ENCODE measurements at places on chromosomes 5 and 9. TPM values are rescaled to one million over a fixed set of nuclear protein-coding genes. Genes with fewer than 3 reads are reported as not detected.

DNA sequence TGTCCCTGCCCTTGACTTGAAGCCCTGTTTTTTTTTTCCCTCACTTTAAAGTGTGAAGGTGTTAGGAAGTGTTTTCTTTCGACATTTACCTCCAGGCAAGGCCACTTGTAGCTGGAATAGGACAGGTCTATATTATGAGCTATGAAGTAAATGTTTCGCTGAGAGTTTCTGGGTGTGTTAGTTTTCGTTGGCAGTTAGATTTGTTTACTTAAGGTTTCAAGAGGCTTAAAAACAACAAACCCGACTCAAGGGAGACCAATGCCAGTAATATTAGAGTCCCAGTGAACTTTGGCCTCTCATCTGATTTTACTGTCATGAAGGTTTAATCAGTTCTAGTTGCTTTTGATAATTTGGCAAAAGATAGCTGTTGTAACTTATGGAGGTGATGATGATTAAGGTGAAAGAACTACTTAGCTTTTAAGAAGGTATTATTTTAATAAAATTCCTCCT lies 25.2 kb downstream of the OCLN start:
- H3K27me3 ChIP-seq: no peaks in the 10 kb centered on the region
- no peak overlapping the region for H3K4me3 ChIP-seq

The EPB41L4A gene
- 4.8 TPM for total RNA-seq

The EFNA5 gene
- total RNA-seq: 19.0 TPM

DNA sequence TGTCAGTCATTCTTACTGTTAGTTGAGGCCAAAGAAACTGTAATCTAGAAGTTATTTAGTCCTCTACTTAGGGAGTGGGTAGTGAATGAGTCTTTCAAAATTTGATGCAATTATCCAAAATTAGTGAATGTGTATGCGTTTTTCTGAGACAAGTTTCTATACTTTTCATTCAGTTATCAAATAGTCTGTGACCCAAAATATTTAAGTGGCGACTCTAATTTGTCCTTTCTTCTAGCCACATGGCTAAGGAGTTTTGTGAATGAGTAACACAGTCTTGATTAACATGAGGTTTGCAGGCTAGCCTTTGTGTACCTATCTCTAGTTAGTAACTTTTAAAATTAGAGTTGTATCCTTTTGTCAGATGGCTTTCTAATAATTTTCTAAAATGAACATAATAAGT lies 45.6 kb downstream of the COMMD10 start:
- H3K4me3 ChIP-seq: no peak overlapping the region
- H3K36me3 ChIP-seq: peaks cover 5% of the 10 kb centered on the region
- no peaks in the 10 kb centered on the region for H3K27me3 ChIP-seq
- H3K27ac ChIP-seq: no peak overlapping the region
- DNase-seq: no peak

The IL31RA gene
- total RNA-seq: not detected

GRCh38 chr5:28707706-28708105 lies 1669.3 kb upstream of the CDH9 start:
- H3K4me3 ChIP-seq: no peak overlapping the region
- DNase-seq: no peak
- no peak overlapping the region for H3K27ac ChIP-seq
- no peaks in the 10 kb centered on the region for H3K4me1 ChIP-seq
- no peaks in the 10 kb centered on the region for H3K27me3 ChIP-seq

- H3K27ac ChIP-seq: no peak within 1 kb of the TSS
- DNase-seq: peak; percentile 73
- peak within 1 kb of the TSS; percentile 61 for H3K4me3 ChIP-seq
- H3K27me3 ChIP-seq: peaks cover 18% of the 10 kb centered on the region
- H3K4me1 ChIP-seq: no peaks in the 10 kb centered on the region
These were observed at the start of gene TGFBI for GRCh38 chr5:136028782-136029742. Gene TGFBI, plus strand, starts transcription at chr5:136028988. Its CDS starts 68 bp downstream, at chr5:136029056.

The DNAJC18 gene
- total RNA-seq: 26.5 TPM

GRCh38 chr9:128588581-128589233 lies 36.3 kb downstream of the SPTAN1 start:
- no peak overlapping the region for H3K27ac ChIP-seq
- H3K4me1 ChIP-seq: no peaks in the 10 kb centered on the region
- no peak overlapping the region for H3K4me3 ChIP-seq
- H3K27me3 ChIP-seq: no peaks in the 10 kb centered on the region

- H3K27me3 ChIP-seq: no peaks in the 10 kb centered on the region
- H3K36me3 ChIP-seq: no peaks in the 10 kb centered on the region
- H3K27ac ChIP-seq: no peak overlapping the region
These were observed 171.1 kb downstream of the TARS1 start for GRCh38 chr5:33611877-33612276.

The ARHGEF37 gene
- 0.42 TPM for total RNA-seq

GRCh38 chr5:38923661-38924451 lies 78.0 kb downstream of the OSMR start:
- no peak overlapping the region for H3K27ac ChIP-seq
- H3K4me1 ChIP-seq: no peaks in the 10 kb centered on the region
- peaks cover 2% of the 10 kb centered on the region for H3K36me3 ChIP-seq
- no peak for DNase-seq
- H3K27me3 ChIP-seq: no peaks in the 10 kb centered on the region

The PHF24 gene
- 0.68 TPM for total RNA-seq

The SHOC1 gene
- total RNA-seq: not detected

The SLC1A1 gene
- total RNA-seq: 4.2 TPM

GRCh38 chr5:111379391-111379816 lies 132.9 kb downstream of the STARD4 start:
- H3K27ac ChIP-seq: no peak overlapping the region
- H3K4me1 ChIP-seq: no peaks in the 10 kb centered on the region
- no peak overlapping the region for H3K4me3 ChIP-seq
- no peaks in the 10 kb centered on the region for H3K27me3 ChIP-seq

The LURAP1L gene
- total RNA-seq: not detected

DNA sequence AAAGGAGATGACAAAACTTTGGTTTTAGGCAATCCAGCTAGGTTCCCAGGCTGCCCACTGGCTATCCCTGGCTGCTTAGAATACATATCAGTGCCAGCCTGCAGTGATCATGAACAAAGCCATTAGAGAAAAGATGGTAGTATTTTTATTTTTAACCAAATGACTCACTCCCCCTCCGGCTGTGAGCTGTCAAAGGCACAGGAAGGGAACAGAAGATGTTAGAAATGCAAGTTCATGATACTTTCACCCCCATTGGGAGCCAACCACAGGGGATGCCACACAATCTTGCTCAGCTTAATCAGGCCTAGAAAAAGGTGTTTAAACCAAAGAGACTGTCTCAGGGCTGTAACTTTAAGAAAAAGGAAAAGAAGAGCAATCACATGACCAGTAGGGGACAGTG lies 70.3 kb upstream of the ASTN2 start:
- no peak overlapping the region for H3K27ac ChIP-seq
- H3K4me3 ChIP-seq: no peak overlapping the region
- DNase-seq: no peak
- H3K4me1 ChIP-seq: peaks cover 6% of the 10 kb centered on the region
- H3K36me3 ChIP-seq: no peaks in the 10 kb centered on the region

DNA sequence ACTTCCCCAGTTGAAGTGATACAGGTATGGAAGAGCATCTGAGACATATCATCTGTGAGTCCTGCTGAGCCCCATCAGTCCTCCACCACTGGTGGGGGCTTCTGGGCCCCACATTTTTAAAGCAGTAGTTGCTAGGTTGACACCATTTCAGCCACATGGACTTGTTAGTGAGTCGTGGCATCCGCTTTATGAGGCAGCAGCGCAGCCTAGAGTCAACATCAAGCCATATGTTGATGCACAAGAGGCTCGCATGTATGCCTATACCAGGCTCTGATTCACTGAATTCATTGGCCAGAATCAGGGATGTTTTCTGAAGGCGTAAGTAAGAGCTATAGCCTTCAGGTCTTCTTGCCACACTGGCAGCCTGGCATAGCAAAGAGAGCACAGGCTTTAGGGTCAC lies 26.8 kb downstream of the ZNF346 start:
- H3K27ac ChIP-seq: no peak overlapping the region
- no peaks in the 10 kb centered on the region for H3K27me3 ChIP-seq
- H3K36me3 ChIP-seq: peaks cover 74% of the 10 kb centered on the region

DNA sequence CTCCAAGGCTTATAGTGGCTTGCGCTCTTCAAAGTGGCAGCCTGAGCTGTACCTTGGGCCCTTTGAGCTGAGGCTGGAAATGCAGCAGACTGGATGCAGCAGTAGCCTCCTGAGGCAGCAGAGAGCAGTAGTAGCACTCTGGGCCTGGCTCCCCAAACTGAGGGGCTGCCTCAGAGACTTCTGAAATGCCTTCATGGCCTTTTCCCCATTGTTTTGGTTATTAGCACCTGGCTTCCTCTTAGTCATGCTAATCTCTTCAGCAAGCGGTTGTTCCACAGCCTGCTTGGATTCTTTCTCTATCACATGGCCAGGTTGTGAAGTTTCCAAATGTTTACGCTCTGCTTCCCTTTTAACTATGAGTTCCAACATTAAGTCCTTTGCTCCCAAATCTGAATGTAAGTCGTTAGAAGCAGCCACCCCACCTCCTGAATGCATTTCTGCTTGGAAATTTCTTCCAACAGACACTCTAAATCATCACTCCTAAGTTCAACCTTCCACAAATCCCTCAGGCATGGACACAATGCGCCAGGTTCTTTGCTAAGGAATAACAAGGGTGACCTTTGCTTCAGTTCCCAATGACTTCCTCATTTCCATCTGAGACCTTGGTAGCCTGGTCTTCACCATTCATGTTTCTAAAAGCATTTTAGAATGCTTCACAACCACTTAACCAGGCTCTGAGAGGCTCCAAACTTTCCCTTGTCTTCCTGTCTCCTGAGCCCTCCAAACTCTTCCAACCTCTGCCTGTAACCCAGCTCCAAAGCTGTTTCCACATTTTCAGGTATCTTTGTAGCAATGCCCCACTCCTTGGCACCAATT lies 145.8 kb downstream of the ZDHHC21 start:
- no peaks in the 10 kb centered on the region for H3K27me3 ChIP-seq
- peak overlapping the region; percentile 23 for H3K4me3 ChIP-seq
- peak; percentile 97 for DNase-seq
- peaks cover 10% of the 10 kb centered on the region for H3K4me1 ChIP-seq

- no peak overlapping the region for H3K27ac ChIP-seq
- H3K4me1 ChIP-seq: no peaks in the 10 kb centered on the region
- no peaks in the 10 kb centered on the region for H3K36me3 ChIP-seq
- H3K4me3 ChIP-seq: no peak overlapping the region
- DNase-seq: no peak
- H3K27me3 ChIP-seq: no peaks in the 10 kb centered on the region
These were observed 183.5 kb downstream of the ROR2 start for GRCh38 chr9:91766315-91767069.

GRCh38 chr9:109519366-109519765 lies 21.3 kb upstream of the PTPN3 start:
- H3K4me1 ChIP-seq: no peaks in the 10 kb centered on the region
- DNase-seq: no peak
- H3K4me3 ChIP-seq: no peak overlapping the region
- no peak overlapping the region for H3K27ac ChIP-seq
- no peaks in the 10 kb centered on the region for H3K36me3 ChIP-seq
- H3K27me3 ChIP-seq: no peaks in the 10 kb centered on the region

DNA sequence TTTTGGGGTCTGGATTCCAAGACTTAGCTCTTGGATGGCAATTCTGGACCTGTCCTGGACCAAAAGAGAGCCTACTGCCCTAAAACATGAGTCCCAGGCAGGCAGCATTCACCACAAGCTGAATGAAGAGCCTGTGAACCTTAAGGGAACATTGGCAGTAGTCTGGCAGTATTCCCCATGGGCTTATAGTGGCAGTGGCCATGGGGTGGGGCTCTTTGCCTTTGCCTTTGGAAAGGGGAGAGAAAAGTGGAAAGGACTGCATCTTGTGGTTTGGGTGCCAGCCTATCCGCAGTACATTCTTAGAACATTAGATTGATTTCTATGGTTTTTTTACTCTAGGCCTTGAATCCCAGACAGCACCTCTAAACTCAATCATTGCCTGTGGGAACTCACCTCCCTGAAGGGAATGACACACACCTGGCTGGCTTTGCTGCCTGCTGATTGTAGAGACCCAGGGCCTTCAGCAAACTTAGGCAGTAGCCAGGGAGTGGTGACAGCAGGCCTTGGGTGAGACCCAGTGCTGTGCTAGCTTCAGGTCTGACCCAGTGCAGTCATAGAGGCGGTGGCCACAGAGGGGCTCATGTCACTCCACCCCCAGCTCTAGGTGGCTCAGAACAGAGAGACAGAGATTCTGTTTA lies 216.3 kb downstream of the CETN3 start:
- H3K4me3 ChIP-seq: no peak overlapping the region
- DNase-seq: no peak
- no peaks in the 10 kb centered on the region for H3K27me3 ChIP-seq
- H3K4me1 ChIP-seq: no peaks in the 10 kb centered on the region

The ATOSB gene
- total RNA-seq: 6.1 TPM

DNA sequence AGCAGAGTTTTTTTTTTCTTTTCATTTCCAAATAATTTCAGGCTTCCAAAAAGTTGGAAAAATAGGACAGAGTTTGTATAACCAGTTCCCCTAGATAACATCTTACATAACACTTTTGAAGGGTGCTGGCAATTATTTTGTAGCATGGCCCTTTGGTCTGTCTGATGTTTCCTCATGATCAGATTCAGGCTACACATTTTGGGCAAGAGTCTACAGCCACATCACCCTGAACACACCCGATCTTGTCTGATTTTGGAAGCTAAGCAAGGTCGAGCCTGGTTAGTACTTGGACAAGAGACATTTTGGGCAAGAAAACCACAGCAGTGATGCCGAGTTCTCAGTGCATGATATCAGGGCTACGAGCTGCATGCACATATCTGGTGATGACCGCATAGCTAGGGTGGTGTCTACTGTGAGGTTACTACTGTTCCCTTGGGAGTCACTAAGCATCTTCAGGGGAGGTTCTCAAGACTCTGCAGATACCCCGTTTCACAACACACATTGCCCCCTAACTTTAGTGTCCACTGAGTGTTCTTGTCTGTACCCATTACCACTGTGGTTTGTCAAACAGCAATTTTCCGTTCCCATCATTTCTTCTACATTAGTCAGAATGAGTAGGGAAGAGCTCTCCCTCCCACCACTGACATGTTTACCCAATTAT lies 86.2 kb downstream of the TTC39B start:
- no peak overlapping the region for H3K27ac ChIP-seq
- no peaks in the 10 kb centered on the region for H3K4me1 ChIP-seq
- DNase-seq: no peak
- no peaks in the 10 kb centered on the region for H3K36me3 ChIP-seq
- no peaks in the 10 kb centered on the region for H3K27me3 ChIP-seq
- no peak overlapping the region for H3K4me3 ChIP-seq

- H3K36me3 ChIP-seq: peaks cover 30% of the 10 kb centered on the region
- no peaks in the 10 kb centered on the region for H3K4me1 ChIP-seq
- H3K4me3 ChIP-seq: peak overlapping the region; percentile 98
- H3K27me3 ChIP-seq: no peaks in the 10 kb centered on the region
- DNase-seq: no peak
- no peak overlapping the region for H3K27ac ChIP-seq
These were observed 654 bp downstream of the RANBP6 start for GRCh38 chr9:6014670-6015270.

GRCh38 chr9:113181165-113181564 lies 30.4 kb downstream of the SLC31A2 start:
- no peak overlapping the region for H3K4me3 ChIP-seq
- DNase-seq: no peak
- no peak overlapping the region for H3K27ac ChIP-seq
- peaks cover 53% of the 10 kb centered on the region for H3K36me3 ChIP-seq
- H3K4me1 ChIP-seq: no peaks in the 10 kb centered on the region

The HTR1A gene
- total RNA-seq: 0.79 TPM

The SPEF2 gene
- 0.33 TPM for total RNA-seq

GRCh38 chr9:96015876-96016686 lies 140.6 kb downstream of the ERCC6L2 start:
- no peak for DNase-seq
- peaks cover 12% of the 10 kb centered on the region for H3K27me3 ChIP-seq
- H3K4me1 ChIP-seq: no peaks in the 10 kb centered on the region
- H3K4me3 ChIP-seq: no peak overlapping the region
- peaks cover 4% of the 10 kb centered on the region for H3K36me3 ChIP-seq
